CD4-positive, alpha-beta T cell (primary cell): ENCODE measurements at places on chromosomes 3 and 15.

DNA sequence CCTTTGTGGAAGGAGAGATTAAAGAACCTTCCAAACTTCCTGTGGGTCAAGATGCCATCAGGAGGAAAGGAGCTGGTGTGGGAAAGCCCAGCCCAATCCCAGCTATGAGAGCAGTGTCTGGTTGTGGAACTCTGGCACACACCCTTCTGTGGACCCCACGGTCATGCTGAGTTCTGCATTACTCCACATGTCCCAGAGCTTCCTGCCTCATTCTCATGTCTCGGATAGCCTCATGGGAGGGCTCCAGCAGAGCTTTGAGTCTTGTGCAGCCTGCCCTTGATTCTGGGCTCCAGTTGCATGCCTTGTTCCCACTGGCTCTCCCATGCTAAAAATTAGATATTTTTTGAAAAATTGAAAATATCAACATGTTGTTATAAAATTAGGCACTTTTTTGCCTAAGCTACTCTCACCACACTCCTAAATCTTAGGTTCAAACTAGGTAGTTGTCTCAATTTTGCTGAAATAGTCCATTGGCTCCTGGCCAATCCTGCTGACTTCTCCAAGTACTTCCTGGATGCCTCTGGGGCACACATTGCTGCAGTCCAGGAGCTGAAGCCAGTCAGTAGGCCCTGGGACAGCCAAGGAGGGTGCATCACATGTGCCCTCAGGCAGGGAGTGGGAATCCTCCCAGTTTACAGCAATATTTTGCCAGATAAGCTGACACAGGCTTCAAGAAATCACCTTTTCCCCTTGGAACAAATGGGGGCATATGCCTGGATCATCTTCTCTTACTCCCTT, 144.3 kb downstream of the EEFSEC start:
- no peak for DNase-seq

DNA sequence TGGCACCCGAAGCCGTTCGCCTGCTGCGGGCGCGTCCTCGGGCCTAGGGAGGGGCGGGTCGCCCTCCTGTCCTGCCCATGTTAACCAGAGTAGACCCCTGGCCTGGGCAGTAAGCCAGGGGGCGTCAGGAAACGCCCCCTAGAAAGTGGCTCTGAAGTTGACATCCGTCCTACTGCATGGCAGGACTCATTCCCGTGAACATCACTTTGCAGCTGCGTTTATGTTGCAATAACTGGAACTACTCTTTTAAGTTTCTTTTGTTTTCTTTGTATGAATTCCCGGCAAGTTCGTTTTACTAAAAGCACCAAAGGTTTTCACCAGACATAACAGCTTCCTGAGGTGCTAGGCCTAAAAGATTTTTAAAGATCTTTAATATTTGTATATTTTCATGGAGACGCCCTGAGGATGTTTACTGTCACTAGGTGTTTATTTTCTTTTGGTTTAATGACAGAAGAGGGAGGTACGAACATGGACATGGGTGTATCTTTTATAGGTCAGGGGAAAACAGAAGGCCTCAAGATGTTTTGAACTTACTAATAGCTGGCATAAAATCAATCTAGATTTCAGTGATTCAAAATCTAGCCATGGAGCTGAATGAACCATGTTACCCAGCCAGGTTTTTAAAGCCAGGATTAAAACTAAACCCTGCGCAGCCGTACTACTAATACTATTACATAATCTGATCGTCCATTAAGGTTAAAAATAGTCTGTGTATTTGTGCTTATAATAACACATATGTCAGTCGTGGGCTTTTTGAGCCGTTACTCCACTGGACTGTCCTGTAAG, 1.0 kb downstream of the C15orf61 start:
- no peak for DNase-seq

GRCh38 chr3:53202331-53203015, 41.5 kb downstream of the PRKCD start:
- no peak for DNase-seq

- no peak for DNase-seq
Measured at GRCh38 chr3:104791331-104791730, 575.4 kb upstream of the ALCAM start.

- no peak for DNase-seq
Measured at GRCh38 chr15:90744759-90745402, 27.7 kb downstream of the BLM start.

- DNase-seq: no peak
Measured at GRCh38 chr3:165159760-165160421, 36.3 kb downstream of the SLITRK3 start.

DNA sequence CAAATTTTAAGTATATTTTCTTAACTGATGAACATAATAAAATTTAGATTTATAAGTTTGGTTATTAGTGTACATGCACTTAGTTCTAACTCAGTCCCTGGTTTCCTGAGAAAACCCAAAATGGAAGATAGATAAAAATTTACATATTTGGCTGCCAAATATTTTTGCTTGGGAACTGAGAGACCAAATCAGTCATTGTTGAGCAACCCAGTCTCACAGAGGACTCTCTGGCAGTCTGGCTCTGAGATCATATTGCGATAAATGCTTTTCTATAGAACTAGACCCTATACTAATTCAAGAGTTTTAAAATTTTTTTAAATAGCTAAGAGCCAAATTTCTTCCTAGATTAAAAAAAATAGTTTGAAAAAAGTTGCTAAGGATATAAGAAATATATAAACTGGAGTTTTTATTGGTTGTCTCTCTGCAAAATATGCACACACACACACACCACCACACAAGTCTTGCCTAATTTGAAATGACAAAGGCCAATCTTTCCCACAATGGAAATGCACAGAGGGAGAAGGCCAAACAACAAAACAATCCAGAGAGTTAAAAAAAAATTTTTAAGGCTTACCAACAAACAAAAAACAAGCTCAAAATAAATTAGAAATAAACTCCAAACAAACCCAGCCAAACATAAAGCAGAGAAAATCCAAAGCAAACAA, 259.5 kb downstream of the MECOM start:
- no peak for DNase-seq
